ENCODE measurements at places on chromosomes 3 and 15. TPM values are rescaled to one million over a fixed set of nuclear protein-coding genes. Genes with fewer than 3 reads are reported as not detected.

The DGKG gene
- total RNA-seq: 26.1 TPM

The VPS18 gene
- total RNA-seq: 18.5 TPM

The LMCD1 gene
- 13.7 TPM for total RNA-seq

The C2CD4B gene
- total RNA-seq: not detected

The ADAMTS17 gene
- not detected for total RNA-seq

The ARHGEF26 gene
- total RNA-seq: 7.1 TPM

The KCNH8 gene
- not detected for total RNA-seq

The SLC28A1 gene
- not detected for total RNA-seq

The ZNF619 gene
- total RNA-seq: 3.1 TPM

DNA sequence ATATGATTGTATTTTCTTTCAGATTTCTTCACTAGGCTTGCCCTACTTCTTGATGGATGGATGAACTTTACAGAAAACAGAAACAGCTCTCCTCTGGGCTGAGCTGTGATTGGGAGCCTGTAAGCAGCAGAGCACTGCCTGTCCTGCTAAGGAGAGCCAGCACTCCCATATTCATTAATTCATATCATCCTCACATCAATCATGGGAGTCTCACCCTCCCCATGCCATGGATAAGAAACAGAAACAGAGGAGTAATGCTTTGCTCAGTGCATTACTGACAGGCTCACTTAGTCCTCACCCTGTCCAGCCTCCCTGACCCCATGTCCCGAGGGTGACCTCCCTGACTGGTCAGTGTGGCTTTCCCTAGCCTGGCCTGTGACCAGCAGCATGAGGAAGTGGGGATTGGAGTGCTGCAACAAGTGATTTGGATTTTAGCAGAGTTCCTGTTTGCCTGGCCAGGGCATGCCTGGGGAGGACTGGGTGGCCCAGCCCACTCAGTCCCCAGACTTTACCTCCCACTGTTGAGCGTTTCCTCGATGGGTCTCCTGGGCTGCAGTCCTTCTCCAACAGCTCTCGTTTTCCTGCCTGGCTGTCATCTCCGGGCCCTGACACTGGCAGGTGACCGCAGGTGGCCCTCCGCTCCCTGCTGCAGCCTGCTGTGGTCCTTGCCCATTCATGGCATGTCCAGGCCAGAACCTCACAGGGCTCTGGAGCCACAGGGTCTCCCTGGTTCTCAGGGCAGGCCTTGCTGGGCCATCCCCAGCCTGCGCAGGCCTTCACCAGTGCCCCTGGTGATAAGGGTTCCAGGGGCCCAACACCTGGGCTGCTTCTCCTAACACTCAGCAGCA lies 1.3 kb upstream of the TMIE start:
- no peak for DNase-seq

DNA sequence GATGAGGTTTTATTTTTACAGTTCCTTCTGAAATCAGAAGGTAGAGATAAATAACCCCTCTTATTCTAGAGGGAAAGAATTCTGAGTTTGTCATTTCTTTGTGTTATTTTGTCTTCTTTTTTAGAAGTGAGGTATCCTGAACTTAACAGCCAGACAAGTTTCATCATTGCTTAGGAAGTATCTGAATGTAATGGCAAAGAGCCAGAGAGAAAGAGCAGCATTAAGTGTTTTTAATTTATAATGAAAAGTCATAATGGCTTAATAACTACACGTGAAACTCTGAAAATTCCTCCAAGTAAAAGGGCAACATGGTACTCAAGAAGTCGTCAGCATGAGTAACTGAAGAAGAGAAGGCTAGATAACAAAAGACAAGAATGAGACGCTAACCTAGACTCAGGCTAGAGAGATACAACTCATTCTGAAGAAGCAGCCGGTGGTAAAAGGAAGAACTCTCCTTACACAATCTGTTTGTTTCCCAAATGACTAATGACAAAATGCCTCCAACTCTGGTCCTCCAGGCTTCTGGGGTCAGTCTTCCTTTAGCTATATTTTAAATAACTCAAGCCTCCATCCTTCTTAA lies 116.2 kb upstream of the NECTIN3 start:
- no peak for DNase-seq

GRCh38 chr3:177181418-177181817 lies 15.9 kb downstream of the TBL1XR1 start:
- no peak for DNase-seq

DNA sequence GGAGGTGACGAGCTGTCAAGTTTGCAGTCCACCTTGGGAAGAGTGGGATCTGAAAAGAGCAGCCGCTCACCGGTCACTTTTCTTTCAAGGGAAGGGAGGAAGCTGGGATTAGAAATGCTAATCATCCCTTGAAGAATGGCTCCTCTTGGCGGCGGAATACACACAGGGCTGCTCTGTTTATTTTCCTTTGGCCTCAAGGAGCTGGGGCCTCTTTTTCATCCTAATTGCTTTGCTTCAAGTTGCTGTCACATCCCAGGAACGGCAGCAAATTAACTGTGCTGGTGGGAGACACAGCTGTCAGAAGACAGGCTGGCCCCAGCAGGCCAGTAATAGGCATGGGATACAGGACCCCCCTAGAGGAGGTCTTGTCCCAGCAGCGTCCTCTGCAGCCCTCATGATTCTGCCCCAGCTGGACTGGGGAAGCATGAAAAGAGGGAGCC lies 6.7 kb downstream of the KBTBD13 start:
- DNase-seq: peak; percentile 26

GRCh38 chr3:139482206-139482605 lies 5.9 kb upstream of the RBP2 start:
- no peak for DNase-seq

GRCh38 chr3:144241404-144241803 lies 269.8 kb downstream of the DIPK2A start:
- DNase-seq: no peak

DNA sequence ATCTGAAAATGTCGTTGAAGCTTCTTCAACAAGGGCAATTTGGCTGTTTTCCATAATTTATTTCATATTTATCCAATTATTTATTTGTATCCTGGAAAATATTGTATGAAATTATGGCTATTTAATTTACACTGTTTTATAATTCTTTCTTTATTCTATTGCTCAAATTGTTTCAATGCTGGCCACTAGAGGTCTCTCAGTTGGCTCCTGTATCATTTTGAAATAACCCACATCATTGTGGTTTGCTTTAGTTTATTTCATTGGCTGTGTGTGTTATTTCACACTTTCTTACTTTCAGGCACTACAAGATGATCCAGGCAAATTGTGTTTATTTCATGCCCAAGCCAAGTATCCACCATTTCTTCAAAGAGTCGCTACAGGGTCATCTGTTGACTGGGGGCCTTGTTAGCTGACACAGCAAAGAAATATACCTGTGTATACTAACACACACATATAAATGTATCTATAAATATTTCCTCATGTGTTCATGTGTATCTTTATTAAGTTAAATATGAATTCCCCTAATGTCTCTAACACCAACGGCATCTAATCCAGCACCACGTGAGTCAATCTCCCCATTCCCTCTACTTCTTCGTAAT lies 86.2 kb downstream of the NPAP1 start:
- peak; percentile 3 for DNase-seq

DNA sequence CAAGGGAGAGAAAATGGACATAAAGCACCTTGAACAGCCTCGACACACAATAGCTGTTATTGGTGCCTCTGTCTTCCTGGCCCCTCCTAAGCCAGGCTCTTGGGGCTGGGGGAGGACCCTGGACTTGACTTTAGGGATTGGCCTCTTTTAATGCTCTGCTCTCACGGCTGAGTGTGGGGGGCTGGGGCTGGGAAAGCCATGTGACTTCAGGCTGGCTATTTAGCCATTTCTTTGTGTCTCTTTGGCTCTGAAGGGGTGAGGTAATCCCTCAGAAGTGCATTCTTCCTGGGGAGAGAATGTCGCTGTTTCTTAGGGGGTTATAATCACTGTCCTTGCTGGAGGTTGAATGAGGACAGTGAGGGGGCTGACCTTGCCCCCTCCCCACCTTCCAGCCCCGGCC lies 26.2 kb downstream of the MAGEF1 start:
- peak; percentile 37 for DNase-seq
